Neural crest cell (in vitro differentiated cells): ENCODE measurements at places on chromosomes 5 and 9.

DNA sequence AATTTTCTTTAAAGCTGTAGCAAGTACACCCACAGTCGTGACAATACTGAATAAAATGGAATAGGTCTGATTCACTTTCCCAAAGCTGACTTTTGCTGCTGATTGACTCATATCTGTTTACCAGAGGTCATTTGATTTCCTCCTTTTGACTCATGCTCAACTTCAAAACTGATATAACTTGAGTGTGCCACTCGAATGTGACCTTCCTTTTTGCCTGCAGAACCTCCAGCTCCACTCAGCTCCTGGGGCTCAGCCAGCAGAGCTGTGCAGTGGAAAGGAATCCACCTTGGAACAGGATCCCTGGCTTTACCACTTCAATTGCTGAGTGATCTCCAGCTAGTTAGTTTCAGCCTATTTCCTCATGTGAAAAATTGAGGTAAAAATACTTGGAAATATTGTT is 84.1 kb downstream of the FEM1C start:
- DNase-seq, result no peak

- no peak for DNase-seq
Observed at GRCh38 chr9:107948601-107949000, 459.0 kb upstream of the KLF4 start.

DNA sequence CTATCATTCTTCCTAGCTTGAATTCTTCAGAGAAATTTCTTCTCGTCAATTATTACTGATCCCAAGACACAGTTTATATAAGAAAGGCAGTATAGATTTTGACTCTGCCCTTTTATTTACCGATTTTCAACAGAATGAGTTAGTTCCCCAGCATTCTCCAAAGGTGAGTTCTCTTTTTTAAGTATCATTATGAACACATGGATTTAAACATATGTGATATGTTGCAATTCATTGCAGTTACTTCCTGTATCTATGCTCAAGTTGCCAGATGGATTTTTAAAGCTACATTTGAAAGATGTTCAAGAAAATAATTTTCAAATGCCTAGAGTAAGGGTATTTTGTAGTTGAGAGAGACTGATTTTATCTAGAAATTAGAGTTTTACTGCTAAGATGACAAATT is 8.4 kb downstream of the WDR41 start:
- DNase-seq, result no peak

GRCh38 chr5:116454417-116454927 is 120.2 kb downstream of the SEMA6A start:
- no peak for DNase-seq

DNA sequence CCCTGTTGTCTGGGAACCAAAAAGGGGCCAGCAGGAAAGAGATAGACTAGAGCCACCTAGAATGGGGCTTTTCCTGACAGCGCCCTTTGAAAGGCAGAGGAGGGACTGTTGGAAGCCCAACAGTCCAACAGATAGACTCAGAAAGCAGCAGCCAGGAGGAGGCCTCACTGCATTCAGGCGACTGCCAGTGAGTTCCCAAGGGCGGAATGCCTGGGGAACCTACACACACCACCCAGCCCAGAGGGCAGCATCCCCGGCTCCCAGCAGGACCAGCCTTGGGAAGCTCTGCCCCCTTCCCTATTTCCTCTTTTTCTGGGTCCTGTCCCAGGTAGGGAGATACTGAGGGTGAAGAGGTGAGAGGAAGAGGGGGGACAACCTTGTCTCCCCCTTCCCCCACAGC is 192.4 kb upstream of the KLF4 start:
- DNase-seq, result no peak

GRCh38 chr9:93072383-93072795 is 13.9 kb downstream of the SUSD3 start:
- no peak for DNase-seq

DNA sequence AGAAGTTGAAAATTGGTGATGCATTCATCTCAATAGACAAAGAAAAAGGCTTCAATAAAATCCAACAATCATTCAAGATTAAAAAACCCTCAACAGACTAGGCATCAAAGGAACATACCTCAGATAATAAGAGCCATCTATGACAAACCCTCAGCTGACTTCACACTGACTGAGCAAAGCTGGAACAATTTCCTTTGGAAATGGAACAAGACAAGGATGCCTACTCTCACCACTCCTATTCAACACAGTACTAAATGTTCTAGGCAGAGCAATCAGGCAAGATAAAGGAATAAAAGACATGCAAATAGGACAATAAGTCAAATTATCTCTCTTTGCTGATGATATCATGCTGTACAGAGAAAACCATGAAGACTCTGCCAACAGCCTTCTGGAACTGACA is 1188.1 kb downstream of the DTWD2 start:
- no peak for DNase-seq

GRCh38 chr5:129245489-129245888 is 150.9 kb downstream of the ISOC1 start:
- DNase-seq, result no peak
